ENCODE measurements at places on chromosomes 4 and X. TPM values are rescaled to one million over a fixed set of nuclear protein-coding genes. Genes with fewer than 3 reads are reported as not detected.

- H3K36me3 ChIP-seq = no peaks in the 10 kb centered on the region
- H3K4me1 ChIP-seq = no peaks in the 10 kb centered on the region
- no peak overlapping the region for H3K27ac ChIP-seq
- no peak for DNase-seq
- no peaks in the 10 kb centered on the region for H3K27me3 ChIP-seq
Measured at GRCh38 chr4:91525621-91526020, 778.1 kb upstream of the GRID2 start.

Gene PHKA1
- 12.4 TPM for total RNA-seq

Gene FHIP1A
- 22.1 TPM for total RNA-seq

DNA sequence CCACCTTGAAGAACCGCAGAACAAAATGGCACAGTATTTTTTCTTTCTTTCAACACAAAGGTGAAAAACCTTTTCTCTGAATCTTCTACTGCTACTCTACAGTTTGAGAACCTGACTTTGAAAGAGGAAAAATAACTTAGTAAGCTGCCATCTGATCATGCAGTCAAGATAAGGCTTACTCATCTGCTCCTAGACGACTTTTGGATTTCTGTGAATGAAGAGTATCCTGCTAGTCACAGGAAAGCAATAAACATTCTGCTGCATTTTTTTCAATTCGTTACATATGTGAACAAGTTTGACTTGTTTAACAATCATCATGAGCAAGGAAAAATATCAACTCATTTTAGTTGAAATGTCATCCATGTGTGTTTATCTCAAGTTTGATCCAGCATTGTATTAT lies 25.2 kb downstream of the TIGD2 start:
- no peaks in the 10 kb centered on the region for H3K27me3 ChIP-seq
- H3K27ac ChIP-seq = no peak overlapping the region
- no peak overlapping the region for H3K4me3 ChIP-seq
- no peaks in the 10 kb centered on the region for H3K36me3 ChIP-seq

GRCh38 chr4:39484582-39485272 lies 25.9 kb downstream of the LIAS start:
- H3K27ac ChIP-seq = no peak overlapping the region
- H3K27me3 ChIP-seq = no peaks in the 10 kb centered on the region
- H3K4me1 ChIP-seq = no peaks in the 10 kb centered on the region
- no peak overlapping the region for H3K4me3 ChIP-seq

GRCh38 chr4:159317203-159317602 lies 214.3 kb downstream of the RAPGEF2 start:
- H3K27me3 ChIP-seq = no peaks in the 10 kb centered on the region
- H3K4me3 ChIP-seq = no peak overlapping the region
- DNase-seq = no peak
- no peaks in the 10 kb centered on the region for H3K36me3 ChIP-seq
- no peak overlapping the region for H3K27ac ChIP-seq

DNA sequence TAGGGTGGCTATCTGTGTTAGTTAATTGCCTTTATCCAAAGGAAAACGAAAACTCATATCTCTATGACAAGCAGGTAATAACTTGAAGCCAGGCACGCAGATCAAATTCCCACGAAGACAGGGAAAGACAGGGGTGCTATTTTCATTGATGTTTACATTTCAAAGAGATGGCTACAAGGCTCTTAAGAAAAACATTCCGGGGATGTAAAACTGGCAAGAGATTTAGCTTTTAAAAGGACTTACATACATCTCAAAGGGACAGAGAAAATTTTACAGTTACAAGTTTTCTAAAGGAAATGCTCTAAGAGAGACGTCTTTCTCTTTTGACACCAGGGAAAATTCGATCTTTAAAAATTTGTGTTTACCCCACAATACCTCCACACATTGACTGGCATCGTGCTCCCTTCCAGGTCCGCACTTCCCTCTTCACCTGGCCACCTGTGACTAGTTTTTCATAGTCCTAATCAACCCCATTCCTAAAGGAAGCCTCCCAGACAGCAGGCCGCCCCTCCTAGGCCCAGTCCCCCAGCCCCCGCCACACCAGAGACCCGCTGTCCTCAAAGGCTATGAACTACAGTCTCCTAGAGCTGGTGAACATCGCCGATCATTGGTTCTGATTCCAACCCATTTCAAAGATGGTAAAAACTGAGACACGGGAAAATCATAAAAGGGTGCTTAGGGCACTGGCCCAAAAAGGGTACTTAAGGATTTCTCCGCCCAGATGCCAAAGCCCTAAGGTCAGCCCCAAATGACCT lies 649 bp upstream of the ARAF start:
- H3K27ac ChIP-seq = peak overlapping the region; percentile 94
- H3K4me3 ChIP-seq = peak overlapping the region; percentile 54
- H3K27me3 ChIP-seq = no peaks in the 10 kb centered on the region
- H3K4me1 ChIP-seq = no peaks in the 10 kb centered on the region

Gene EPHA5
- total RNA-seq = 11.0 TPM

DNA sequence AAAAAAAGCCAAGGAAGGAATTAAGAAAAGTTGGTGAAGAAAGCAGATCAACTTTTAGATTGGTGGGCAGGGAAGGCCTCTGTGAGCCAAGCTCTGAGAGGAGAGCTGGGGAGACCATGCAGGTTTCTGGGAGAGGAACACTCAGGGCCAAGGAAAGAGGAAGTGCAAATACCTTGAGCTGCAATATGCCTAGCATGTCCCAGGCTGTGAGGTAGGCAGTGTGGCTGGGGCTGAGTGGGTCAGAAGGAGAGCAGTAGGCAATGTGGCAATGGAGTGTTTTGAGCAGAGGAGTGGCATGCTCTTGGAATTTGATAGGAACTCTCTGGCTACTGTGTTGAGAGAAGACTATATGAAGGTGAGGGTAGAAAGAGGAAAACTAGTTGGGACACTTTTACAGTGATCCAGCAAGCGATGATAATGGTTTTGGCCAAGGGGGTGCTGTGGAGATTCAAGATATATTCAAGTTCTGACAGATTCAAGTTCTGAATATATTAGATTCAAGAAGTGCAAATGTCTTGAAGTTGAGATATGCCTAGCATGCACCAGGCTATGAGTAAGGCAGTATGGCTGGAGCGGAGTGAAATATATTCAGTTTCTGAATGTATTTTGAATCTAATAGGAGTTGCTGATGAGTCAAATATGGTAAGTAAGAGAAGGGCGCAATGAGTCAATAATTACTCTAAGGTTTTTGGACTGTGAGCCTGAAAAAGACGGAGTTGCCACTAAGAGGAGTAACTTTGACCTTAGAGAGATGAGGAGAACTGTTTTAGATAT lies 172.5 kb downstream of the CAMK2D start:
- no peak overlapping the region for H3K27ac ChIP-seq
- no peak for DNase-seq
- no peaks in the 10 kb centered on the region for H3K36me3 ChIP-seq
- H3K4me3 ChIP-seq = no peak overlapping the region
- no peaks in the 10 kb centered on the region for H3K4me1 ChIP-seq
- H3K27me3 ChIP-seq = no peaks in the 10 kb centered on the region

Gene EREG
- 0.51 TPM for total RNA-seq

Gene ETNPPL
- total RNA-seq = not detected

- H3K27ac ChIP-seq = no peak overlapping the region
- no peaks in the 10 kb centered on the region for H3K27me3 ChIP-seq
- H3K36me3 ChIP-seq = no peaks in the 10 kb centered on the region
- peak; percentile 17 for DNase-seq
- H3K4me3 ChIP-seq = no peak overlapping the region
Measured at GRCh38 chrX:153875391-153876111, 10.4 kb downstream of the L1CAM start.

GRCh38 chrX:19272452-19272851 lies 71.3 kb upstream of the PDHA1 start:
- no peak for DNase-seq
- H3K27ac ChIP-seq = no peak overlapping the region
- H3K4me1 ChIP-seq = no peaks in the 10 kb centered on the region
- H3K36me3 ChIP-seq = no peaks in the 10 kb centered on the region
- no peaks in the 10 kb centered on the region for H3K27me3 ChIP-seq
- no peak overlapping the region for H3K4me3 ChIP-seq

Gene UGT2B10
- total RNA-seq = not detected

Gene FHDC1
- 15.3 TPM for total RNA-seq

DNA sequence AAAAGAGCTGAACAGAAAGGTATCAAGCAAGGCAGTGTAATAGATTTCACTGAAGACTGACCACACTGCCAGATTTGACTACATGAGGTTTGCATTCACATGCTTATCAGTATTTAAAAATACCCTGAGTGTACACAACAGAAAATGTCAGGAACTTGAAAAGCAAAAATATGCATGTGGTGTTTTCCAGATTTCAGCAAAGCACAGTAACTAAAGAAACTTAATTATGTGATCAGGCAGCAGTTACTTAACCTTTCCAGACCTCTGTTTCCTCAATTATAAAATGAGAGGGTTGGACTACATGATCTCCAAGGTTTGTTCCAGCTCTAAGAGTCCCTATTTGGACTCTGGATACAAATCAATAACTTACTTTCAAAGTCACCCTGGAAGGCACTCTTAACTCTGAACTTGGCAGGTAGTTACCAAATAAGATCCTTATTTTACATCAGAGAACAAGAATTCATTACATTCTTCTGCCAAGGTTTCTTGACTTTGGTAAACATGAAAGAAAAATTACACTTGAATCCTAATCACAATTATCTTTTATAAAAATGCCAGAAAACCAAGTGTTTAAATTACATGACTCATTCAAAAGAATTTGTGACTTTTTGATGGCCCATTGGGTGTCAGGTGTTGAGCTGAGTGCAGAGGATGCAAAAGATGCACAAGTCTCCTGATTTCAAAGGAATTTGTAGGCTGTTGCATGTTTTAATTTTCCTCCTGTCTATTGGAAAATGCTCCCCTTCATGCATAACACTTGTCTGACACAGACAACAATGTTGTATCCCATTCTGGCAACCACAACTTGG lies 241.6 kb downstream of the MGST2 start:
- no peak overlapping the region for H3K4me3 ChIP-seq
- no peak overlapping the region for H3K27ac ChIP-seq
- no peak for DNase-seq
- H3K4me1 ChIP-seq = no peaks in the 10 kb centered on the region

- no peaks in the 10 kb centered on the region for H3K4me1 ChIP-seq
- H3K4me3 ChIP-seq = no peak overlapping the region
- no peak overlapping the region for H3K27ac ChIP-seq
Measured at GRCh38 chr4:83174844-83175414, 60.4 kb upstream of the PLAC8 start.

GRCh38 chr4:151540728-151541388 lies 131.9 kb downstream of the FHIP1A start:
- peak; percentile 88 for DNase-seq
- no peak overlapping the region for H3K4me3 ChIP-seq
- H3K4me1 ChIP-seq = peaks cover 11% of the 10 kb centered on the region
- no peaks in the 10 kb centered on the region for H3K36me3 ChIP-seq
- H3K27ac ChIP-seq = peak overlapping the region; percentile 76
- no peaks in the 10 kb centered on the region for H3K27me3 ChIP-seq

- no peak overlapping the region for H3K4me3 ChIP-seq
- H3K27ac ChIP-seq = no peak overlapping the region
- H3K27me3 ChIP-seq = no peaks in the 10 kb centered on the region
- DNase-seq = no peak
- H3K36me3 ChIP-seq = no peaks in the 10 kb centered on the region
- no peaks in the 10 kb centered on the region for H3K4me1 ChIP-seq
Measured at GRCh38 chrX:118225711-118226428, 109.3 kb upstream of the KLHL13 start.

Gene POLN
- 15.2 TPM for total RNA-seq

- DNase-seq = no peak
- no peak overlapping the region for H3K27ac ChIP-seq
- H3K4me1 ChIP-seq = no peaks in the 10 kb centered on the region
- H3K36me3 ChIP-seq = no peaks in the 10 kb centered on the region
Measured at GRCh38 chr4:122914292-122914904, 8.0 kb downstream of the NUDT6 start.

GRCh38 chrX:133053861-133054598 lies 42.9 kb downstream of the USP26 start:
- H3K27ac ChIP-seq = no peak overlapping the region
- no peak for DNase-seq
- H3K4me1 ChIP-seq = no peaks in the 10 kb centered on the region
- no peaks in the 10 kb centered on the region for H3K36me3 ChIP-seq
- H3K4me3 ChIP-seq = no peak overlapping the region

DNA sequence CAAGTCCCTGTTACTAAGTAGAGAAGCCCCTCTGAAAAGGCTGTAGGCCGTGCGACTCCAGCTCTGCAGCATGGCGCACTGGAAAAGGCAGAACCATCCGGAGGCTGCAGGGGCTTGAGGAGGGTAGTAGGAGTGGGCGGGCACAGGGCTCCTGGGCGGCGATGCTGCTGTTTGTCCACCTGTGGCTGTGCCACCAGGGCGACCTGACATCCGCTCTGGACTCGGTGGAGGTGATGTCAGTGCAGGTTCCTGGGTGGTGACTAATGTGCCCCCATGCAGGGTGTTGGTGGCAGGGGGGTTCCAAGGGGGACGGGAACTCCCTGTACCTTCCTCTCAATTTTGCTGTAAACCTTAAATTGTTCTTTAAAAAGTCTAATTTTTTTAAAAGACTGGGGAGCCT lies 58.3 kb downstream of the PCGF3 start:
- H3K4me3 ChIP-seq = no peak overlapping the region
- no peaks in the 10 kb centered on the region for H3K4me1 ChIP-seq
- DNase-seq = no peak
- no peaks in the 10 kb centered on the region for H3K36me3 ChIP-seq

Gene SLITRK4
- 1.3 TPM for total RNA-seq

DNA sequence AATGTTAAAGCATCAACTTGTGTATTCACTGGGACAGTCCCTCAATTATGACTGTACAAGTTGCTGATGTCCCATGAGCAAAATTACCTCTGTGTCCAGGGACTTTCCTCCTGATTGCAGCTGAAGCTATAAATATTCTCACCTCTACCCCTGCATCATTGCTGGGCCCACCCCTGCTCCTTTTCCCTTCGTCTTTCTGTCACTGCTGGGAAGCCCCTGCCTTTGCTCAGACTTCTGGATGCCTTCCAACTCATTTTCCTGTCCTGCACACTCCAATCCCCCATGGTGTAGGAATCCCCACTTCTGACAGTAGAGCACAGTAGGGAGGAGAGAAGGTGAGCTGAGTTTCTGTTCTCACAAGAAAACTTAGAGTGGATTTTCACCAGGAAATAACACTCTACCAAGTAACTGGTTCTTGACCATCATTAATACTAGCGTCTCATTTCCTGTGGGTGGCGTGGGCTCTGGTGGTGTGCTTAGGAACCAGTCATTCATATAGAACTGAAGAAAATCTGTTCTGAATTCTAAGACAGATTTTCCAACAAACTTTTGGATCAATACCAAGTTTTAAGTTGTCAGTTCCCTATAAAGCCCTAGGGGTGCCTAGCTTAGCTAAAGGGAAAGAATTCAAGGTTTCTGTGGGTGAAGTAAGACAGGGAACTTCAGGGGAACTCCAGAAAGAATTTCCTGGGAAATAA lies 136.2 kb upstream of the MED14 start:
- no peaks in the 10 kb centered on the region for H3K4me1 ChIP-seq
- H3K27me3 ChIP-seq = no peaks in the 10 kb centered on the region
- no peak overlapping the region for H3K27ac ChIP-seq
